Activated CD4-positive, alpha-beta T cell treated with anti-CD3 and anti-CD28 coated beads, Interleukin-2, amount 50 U/mL, for 48 hours (primary cell): ENCODE measurements at places on chromosomes 5 and 9.
A peak's percentile ranks its signal among the peaks of the same experiment; 100 is the strongest.

- DNase-seq = no peak
Observed at GRCh38 chr9:124370896-124371582, 44.2 kb downstream of the PSMB7 start.

DNA sequence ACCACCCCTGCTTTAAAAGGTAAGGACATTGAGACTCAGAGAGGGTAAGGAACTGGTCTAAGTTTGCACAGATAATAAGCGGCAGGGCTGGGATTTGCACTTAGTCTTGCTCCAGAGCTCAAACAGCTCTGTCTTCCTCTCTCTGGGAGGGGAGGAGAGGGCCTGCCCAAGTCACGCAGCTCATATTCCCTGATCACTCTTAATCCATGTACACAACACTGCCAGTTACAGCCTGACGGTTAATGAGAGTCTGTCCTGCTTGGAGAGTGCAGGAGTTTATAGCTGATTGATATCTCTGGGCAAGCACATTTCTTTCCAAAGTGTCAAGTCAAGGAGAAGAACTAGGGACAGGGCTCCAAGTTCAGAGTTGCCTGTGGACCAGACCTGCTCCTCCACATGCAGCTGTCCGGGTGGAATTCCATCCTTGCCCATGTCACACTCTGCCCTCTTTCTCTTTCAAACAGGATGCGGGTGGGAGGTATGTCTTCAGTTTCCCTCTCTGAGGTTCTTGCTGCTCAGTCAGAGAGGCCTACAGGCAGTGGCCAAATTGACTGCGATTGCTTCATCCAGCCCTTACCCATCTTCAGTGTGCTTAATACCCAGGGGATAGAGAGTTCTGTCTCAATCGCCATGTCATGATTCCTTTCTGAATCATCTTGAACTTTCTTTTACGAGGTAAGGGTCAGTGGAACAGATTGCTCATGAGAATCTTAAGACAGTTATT, 54.5 kb downstream of the GALNT12 start:
- DNase-seq = no peak

DNA sequence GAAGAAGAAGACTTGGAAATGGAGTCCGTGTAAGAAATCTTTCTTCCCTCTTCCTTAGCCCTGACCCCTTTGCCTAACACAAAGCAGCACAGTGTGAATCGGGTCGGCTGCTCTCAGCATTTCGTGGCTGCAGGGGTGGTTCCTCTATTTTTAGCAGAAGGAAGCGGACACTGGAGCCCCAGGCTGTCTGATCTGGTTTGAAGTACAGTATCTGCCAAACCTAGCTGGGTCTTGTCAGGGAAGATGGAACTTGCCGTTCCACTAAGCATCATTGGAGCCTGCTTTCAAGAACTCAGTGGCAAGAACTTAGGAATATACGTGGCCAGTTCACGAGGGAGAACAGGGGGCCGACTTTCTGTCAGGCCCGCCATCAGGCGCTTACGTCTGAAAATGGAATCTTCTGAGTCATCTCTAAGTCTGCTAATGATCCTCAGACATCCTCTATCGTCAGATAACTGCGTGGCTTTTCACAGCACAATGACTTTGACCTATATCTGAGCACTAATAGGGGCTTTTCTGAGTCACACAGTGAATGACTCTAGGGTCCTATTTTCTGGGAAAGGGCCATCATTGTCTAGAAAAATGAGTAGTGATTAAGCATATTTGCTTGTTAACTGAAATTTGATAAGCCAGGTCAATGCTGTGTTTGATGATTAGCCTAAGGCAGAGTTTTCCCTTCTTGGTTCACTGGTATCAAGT, 43.3 kb upstream of the NCS1 start:
- peak; percentile 65 for DNase-seq

- no peak for DNase-seq
Observed at GRCh38 chr9:95370064-95370463, 52.6 kb upstream of the FANCC start.

DNA sequence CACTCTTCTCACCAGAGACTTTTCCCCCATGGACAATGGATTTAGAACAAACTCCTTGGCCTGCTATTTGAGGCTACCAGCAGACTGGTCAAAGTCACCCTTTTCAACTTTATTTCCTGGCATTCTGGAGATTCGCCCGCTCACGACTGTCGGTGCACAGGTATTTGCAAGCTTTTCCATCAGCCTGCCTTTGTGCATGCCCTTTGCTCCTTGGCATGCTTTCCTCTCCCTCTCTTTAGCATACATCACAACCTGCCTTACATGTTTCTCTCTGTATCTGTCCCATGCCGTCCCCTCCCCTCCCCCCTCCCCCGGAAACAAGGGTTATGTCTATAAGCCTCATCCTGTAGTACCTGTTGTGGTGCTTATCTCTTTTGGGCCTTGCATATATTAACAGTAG, 257.1 kb downstream of the AOPEP start:
- DNase-seq = no peak

- no peak for DNase-seq
Observed at GRCh38 chr9:17481565-17481964, 97.3 kb upstream of the SH3GL2 start.

- peak; percentile 53 for DNase-seq
Observed at GRCh38 chr9:109401169-109401989, 80.5 kb upstream of the EPB41L4B start.

DNA sequence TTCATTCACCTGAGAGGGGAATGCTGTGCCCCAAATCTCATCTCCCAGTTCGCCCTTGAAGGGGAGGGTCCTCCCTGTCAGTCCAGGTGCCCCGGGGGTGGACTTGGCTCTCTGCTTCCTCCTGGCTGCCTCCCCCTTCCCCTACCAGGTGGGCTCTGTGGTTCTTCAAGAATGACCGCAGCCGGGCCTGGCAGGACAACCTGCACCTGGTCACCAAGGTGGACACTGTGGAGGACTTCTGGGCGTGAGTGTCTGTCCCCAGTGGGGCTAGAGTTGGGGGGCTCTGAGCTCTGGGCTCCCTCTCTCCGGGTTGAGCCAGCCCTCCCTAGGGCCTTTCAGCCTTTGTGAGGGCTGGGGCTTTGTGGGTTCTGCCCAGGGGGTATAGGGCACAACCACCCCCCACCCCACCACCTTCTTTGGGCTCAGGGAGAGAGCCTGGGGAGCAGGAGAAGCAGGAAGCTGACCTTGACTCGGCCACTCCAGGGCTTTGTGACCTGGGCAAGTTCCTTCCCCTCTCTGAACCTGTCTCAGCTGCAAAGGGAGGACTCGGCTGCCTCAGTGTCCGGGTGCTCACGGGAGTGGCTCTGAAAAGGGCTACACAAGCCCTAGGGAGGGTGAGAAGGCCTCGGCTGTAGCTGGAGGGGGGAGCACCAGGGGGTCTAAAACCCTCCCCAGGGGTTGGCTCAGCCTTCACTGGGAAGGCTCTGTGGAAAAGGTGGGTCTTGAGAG, 3.6 kb upstream of the TSPAN17 start:
- no peak for DNase-seq

DNA sequence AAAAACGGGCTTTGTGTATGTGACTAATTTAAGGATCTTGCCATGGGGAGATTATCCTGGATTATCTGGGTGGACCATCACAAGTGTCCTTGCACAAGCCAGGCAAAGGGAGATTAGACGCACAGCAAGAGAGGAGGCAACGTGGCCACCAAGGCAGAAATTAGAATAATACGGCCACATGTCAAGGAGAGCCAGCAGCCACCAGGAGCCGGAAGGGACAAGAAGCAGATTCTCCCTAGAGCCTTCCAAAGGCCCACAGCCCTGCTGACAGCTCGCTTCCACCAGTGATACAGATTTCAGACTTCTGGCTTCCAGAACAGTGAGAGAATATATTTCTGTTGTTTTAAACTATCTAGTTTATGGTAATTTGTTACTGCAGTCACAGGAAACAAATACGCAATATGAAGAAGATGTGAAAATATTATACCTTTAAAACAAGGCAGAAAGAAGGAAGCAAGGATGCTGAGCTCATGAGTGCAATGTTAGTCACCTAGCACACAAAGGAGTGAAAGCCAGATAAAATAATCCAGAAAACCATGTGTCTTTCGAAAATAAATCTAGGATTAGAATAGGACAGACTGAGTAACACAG, 28.7 kb upstream of the F2RL1 start:
- no peak for DNase-seq

DNA sequence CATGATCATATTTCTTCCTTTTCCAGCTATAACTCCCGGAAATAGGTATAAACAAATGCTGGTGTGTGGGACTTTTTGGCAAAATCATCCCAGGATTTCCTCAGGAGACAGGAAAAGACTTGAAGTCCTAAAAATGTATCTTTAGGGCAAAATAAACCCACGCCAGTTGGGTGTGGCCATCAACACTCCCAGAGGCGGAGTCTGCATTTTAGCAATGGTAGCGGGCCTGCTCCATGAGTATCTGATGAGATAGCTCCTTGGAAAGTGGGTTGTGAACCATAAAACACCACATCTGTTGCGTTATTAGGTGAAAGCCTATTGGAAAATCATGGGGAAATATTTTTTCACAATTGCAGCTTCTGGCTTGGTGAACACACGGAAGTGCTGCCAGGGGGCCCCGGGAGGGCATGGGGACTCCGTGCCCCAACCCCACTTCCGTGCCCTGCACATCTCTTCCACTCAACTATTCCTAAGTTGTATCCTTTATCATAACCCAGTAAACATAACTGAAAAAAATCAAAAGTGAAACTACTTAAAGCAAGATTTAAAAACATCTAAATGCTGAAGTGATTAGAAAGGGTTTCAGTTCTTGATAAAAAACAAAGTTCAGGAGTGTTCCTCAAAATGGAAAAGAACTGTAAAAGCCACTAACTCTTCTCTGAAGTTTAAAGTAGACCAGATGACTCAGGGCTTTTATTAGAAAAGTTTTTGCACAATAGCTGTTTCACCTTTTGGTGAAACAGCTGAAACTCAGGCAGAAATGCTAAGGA, 111.2 kb downstream of the LRRC70 start:
- no peak for DNase-seq

DNA sequence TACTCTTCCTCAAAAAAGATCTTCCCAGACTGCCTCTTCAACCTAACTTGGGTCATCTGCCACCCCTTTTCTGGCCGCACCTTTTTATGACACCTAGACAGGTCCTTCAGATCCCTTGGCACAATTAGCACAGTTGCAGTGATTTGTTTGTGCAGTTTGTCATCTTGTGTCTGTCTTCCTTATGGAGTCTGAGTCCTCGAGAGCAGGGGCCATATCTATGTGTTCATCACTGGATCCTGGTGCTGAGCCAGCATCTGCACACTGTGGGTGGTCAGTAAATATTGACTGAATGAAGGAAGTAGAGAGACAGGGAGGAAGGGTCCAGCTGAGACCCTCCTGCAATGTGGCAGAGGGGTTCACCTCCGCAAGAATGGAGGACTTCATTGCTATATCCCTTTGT, 14.4 kb downstream of the ERGIC1 start:
- DNase-seq = no peak

DNA sequence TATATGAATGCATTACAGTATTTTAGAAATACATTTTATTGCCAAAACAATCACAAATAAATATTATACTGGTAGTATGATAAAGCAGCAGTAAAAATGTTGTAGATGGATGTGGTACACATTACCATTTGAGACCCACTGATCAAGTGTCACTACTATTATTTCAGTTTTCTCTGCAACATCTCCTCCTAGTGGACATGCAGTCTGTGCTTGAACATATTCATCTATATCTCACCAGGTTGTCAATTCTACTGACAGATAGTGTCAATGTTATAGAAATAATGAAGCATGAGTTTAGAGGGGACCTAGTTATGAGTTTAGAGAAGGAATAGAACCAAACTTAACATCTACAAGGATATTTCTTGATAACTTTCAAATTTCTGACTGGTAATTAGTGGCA, 39.2 kb upstream of the ELOVL7 start:
- no peak for DNase-seq

GRCh38 chr9:70260606-70261005, 1.8 kb downstream of the SMC5 start:
- DNase-seq = no peak

DNA sequence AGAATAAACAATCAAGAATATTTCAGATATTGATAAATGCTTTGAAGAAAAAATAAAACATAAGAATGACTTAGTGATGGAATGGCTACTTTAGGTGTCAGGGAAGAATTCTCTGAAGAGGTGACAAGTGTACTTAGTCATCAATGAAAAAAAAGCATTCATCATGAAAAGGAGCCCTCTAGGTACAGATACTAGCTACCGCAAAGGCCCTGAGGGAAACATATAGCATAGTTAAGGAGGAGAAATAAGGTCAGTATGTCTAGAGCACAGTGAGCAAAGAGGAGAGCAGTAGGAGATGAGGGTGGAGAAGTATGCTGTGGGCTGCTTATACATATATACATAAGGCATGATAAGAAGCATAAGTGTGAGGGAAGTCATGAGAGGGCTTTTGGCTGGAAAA, 41.8 kb downstream of the CSF2 start:
- DNase-seq = no peak

DNA sequence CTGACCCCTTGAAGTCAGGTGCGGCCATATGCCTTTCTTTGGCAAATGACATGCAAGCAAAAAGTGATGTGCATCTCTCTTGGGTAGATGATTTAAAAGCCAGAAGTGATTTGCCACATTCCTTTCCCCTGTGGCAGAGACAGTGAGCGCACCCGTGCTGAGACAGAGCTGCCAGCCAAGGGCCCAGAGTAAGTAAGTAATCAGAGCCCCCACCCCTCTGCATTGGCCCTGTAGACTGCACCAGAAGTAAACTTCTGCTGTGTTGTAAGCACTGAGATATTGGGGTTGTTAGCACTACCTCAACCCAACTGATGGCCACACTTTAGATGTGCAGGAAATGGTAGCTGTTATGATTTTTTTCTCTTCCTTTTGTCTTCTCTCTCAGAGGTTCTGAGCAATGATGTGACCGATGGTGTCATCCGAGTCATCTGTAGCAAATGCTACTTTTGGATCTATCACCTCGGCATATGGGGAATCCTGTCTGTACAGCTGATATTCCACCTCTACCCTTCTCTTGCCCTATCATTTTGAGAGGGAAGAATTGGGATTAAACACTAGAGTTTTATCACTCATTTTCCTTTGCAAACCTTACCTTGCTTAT, 58.0 kb downstream of the DOCK2 start:
- no peak for DNase-seq

DNA sequence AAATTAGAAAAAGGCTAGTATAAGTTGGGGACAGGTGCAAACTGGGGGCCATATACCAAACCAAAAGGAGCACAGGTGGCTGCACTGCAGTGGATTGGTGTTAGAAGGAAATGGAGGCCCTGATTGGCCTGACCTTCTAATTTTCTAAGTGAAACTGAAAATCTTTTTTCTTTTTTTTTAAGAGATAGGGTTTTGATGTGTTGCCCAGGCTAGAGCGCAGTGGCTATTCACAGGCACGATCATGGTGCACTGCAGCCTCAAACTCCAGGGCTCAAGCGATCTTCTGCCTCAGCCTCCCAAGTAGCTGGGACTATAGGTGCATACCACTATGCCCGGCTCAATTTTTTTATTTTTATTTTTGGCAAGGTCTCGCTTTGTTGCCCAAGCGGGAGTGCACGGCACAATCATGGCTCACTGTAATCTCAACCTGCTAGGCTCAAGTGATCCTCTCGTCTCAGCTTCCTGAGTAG, 9.8 kb upstream of the CCDC69 start:
- no peak for DNase-seq
